T-helper 2 cell treated with Interferon-gamma antibody and Interleukin-4, amounts not matched to agents 5 μg/mL and 100 μg/mL, for 36 hours (primary cell): ENCODE measurements at places on chromosomes 12 and 14.

DNA sequence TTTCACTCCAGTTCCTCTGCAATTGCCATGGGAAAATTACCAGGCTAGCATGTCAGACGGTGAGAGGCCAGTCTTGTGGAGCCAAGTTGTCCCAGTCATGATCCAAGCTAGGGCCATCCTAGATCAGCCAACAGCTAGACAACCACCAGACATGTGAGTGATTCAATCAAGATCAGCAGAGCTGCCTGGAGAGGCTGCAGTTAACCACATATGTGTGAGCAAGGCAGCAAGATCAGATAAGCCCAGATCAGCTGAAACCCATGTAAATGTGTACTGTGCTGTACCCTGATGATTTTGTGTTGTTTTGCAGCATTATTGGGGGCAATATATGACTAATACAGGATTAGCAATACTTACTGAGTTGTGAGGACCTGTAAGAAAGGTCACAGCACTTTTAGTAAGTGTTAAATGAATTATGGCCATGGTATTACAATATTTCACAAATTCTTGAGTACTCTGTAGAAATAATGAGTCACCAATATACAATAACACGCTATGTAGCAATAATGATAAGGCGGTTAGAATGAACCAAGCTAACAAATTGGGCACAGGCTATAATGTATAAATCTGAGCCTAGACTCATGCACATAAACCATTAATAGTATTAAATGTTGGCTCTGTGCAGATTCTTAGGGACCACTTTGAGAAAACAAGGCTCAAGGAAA is 91.4 kb downstream of the SUDS3 start:
- H3K27ac ChIP-seq, result no peak overlapping the region
- no peaks in the 10 kb centered on the region for H3K36me3 ChIP-seq
- H3K4me3 ChIP-seq, result no peak overlapping the region
- no peaks in the 10 kb centered on the region for H3K4me1 ChIP-seq
- H3K27me3 ChIP-seq, result no peaks in the 10 kb centered on the region
- no peak for DNase-seq

DNA sequence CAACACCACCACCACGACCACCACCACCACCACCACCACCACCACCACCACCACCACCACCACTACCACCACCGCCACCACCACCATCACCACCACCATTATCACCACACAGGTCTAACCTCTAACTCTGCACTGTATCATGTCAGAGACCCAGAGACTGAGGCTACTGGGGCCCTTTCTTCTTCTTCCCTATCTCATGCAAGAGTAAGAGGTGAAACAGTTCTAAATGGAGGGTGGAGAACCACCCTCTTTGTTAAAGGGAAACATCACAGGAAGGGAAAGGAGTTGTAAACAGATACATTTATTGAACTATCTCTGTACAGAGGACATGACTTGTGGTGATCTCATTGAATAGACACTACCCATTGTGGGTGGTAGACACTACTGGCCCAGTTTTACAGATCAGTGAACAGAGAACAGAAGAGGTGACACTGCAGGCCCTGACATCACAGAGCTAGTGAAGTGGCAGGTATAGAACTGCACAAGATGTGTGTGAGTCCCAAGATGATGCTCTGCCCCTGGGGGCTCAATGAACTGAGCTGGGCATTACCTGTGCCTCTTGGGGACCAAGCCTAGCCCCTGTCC is 91.6 kb downstream of the FOXN3 start:
- H3K27ac ChIP-seq, result peak overlapping the region; percentile 37
- peaks cover 21% of the 10 kb centered on the region for H3K36me3 ChIP-seq
- peaks cover 25% of the 10 kb centered on the region for H3K4me1 ChIP-seq
- H3K4me3 ChIP-seq, result no peak overlapping the region
- H3K27me3 ChIP-seq, result no peaks in the 10 kb centered on the region

GRCh38 chr12:94263905-94264561 is 115.7 kb downstream of the PLXNC1 start:
- H3K27me3 ChIP-seq, result no peaks in the 10 kb centered on the region
- no peak for DNase-seq
- H3K27ac ChIP-seq, result no peak overlapping the region
- H3K36me3 ChIP-seq, result peaks cover 70% of the 10 kb centered on the region
- peak overlapping the region; percentile 88 for H3K4me3 ChIP-seq

- peak overlapping the region; percentile 95 for H3K27ac ChIP-seq
- H3K36me3 ChIP-seq, result peaks cover 14% of the 10 kb centered on the region
- peak overlapping the region; percentile 96 for H3K4me3 ChIP-seq
- no peaks in the 10 kb centered on the region for H3K27me3 ChIP-seq
- peaks cover 33% of the 10 kb centered on the region for H3K4me1 ChIP-seq
- DNase-seq, result no peak
Observed at GRCh38 chr12:4539167-4539870, 629 bp downstream of the RAD51AP1 start.

GRCh38 chr12:81395431-81395830 is 317.6 kb downstream of the ACSS3 start:
- H3K27ac ChIP-seq, result no peak overlapping the region
- no peak for DNase-seq
- H3K27me3 ChIP-seq, result no peaks in the 10 kb centered on the region
- H3K36me3 ChIP-seq, result no peaks in the 10 kb centered on the region
- H3K4me3 ChIP-seq, result no peak overlapping the region

GRCh38 chr14:99264691-99265450 is 7.1 kb downstream of the BCL11B start:
- H3K27ac ChIP-seq, result peak overlapping the region; percentile 99
- peaks cover 69% of the 10 kb centered on the region for H3K4me1 ChIP-seq
- DNase-seq, result no peak
- peak overlapping the region; percentile 96 for H3K4me3 ChIP-seq
- peaks cover 85% of the 10 kb centered on the region for H3K36me3 ChIP-seq

GRCh38 chr14:102541771-102542170 is 32.2 kb upstream of the ANKRD9 start:
- H3K4me3 ChIP-seq, result no peak overlapping the region
- H3K36me3 ChIP-seq, result no peaks in the 10 kb centered on the region
- no peak overlapping the region for H3K27ac ChIP-seq
- H3K27me3 ChIP-seq, result peaks cover 28% of the 10 kb centered on the region
- peaks cover 4% of the 10 kb centered on the region for H3K4me1 ChIP-seq
- no peak for DNase-seq

- H3K27ac ChIP-seq, result no peak within 1 kb of the TSS
- no peak for DNase-seq
- no peaks in the 10 kb centered on the region for H3K36me3 ChIP-seq
- no peak within 1 kb of the TSS for H3K4me3 ChIP-seq
- no peaks in the 10 kb centered on the region for H3K4me1 ChIP-seq
Observed at GRCh38 chr14:20019257-20019865, at the start of gene OR4K14. OR4K14 (minus strand) TSS chr14:20019307; CDS start chr14:20015193, 4,114 bp downstream.

DNA sequence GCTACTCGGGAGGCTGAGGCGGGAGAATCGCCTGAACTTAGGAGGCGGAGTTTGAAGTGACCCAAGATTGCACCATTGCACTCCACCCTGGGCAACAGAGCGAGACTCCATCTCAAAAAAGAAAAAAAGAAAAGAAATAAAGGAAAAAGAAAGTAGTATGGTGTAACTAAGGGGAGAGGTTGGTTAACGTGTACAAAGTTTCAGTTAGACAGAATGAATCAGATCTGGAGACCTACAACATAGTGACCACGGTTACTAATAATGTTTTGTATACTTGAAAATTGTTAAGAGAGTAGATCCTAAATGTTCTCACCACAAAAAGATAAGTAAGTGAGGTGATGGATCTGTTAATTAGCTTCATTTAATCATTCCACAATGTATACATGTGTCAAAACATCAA is 1208.8 kb downstream of the VRK1 start:
- DNase-seq, result no peak
- H3K4me1 ChIP-seq, result peaks cover 20% of the 10 kb centered on the region
- H3K27ac ChIP-seq, result no peak overlapping the region
- H3K36me3 ChIP-seq, result peaks cover 13% of the 10 kb centered on the region

DNA sequence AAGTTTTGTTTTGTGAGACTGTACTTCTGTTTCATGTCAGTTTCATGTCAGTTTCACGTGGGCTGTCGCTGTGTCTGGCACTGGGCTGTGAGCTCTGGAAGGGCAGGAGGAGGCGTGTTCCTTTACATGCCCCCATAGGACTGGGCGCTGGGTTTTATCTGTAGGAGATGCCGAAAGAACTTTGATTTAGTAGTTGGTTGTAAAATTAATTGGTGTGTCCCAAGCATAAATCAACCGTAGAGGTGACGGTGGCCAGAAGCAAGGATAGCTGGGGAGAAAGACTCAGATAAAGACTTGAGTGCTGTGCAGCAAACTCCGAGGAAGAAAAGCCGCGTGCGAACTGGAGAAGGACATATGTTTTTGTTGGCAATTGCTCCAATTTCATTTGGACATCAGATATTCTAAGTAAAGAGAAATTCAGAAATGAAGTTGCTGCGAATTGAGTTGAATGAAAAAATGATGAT is 182.5 kb downstream of the VRK1 start:
- no peak overlapping the region for H3K27ac ChIP-seq
- peaks cover 15% of the 10 kb centered on the region for H3K27me3 ChIP-seq
- no peak for DNase-seq
- no peaks in the 10 kb centered on the region for H3K36me3 ChIP-seq

- peaks cover 3% of the 10 kb centered on the region for H3K36me3 ChIP-seq
- H3K27ac ChIP-seq, result peak overlapping the region; percentile 62
- peak; percentile 53 for DNase-seq
- peak overlapping the region; percentile 73 for H3K4me3 ChIP-seq
Observed at GRCh38 chr12:118307069-118307954, 65.4 kb downstream of the TAOK3 start.

DNA sequence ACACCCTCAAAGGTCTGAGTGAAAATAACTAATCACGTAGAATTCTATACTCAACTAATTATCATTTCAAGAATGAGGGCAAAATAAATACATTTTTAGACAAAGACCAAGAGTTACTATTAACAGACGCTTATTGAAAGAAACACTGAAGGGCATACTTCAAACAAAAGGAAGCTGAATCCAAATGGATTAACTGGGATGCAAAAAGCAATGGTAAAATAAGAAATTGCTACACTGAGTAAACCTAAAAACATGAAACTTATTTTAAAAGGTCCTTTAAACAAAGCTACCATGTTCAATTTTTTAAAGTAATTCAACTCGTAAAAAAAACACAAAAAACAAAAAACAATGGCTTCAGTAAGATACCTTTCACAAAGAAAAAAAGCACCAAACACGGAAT is 28.2 kb downstream of the LRP6 start:
- H3K27me3 ChIP-seq, result peaks cover 35% of the 10 kb centered on the region
- H3K36me3 ChIP-seq, result no peaks in the 10 kb centered on the region
- DNase-seq, result no peak
- no peak overlapping the region for H3K4me3 ChIP-seq
- no peak overlapping the region for H3K27ac ChIP-seq
- no peaks in the 10 kb centered on the region for H3K4me1 ChIP-seq

DNA sequence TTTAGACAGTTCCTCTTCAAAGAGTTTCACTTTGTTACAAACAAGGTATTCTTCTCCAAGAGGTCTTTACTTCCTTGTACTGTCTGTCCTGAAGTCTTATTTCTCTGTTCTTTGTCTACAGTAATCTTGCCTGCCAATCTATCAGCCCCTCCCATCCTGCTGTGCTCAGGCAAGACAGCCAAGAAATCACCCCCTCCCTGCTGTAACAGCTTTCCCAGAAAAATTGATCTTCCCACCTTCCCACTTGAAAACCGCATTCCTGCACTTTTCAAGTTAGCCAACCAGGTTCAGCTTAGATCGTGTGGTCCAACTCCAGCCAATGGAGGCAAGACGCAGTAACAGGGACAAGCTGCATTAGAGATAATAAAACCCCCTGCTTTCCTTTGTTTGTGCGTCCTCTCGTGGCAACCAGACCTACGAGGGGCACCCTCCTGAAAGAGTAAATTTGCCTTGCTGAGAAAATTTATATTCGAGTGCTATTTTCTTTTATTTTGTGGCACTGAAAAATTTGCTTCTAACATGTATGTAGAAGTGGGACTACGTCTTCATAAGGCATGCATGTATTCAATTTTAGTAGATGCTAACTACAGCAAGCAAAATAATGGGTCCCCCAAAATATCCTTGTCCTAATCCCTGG is 46.5 kb upstream of the ESR2 start:
- no peak for DNase-seq
- H3K27ac ChIP-seq, result no peak overlapping the region
- H3K27me3 ChIP-seq, result no peaks in the 10 kb centered on the region
- H3K36me3 ChIP-seq, result peaks cover 5% of the 10 kb centered on the region
